Left cardiac atrium (tissue), 4 donors: ENCODE measurements at places on chromosomes 13 and 19. TPM values are rescaled to one million over a fixed set of nuclear protein-coding genes. Genes with fewer than 3 reads are reported as not detected.
A peak's percentile ranks its signal among the peaks of the same experiment; 100 is the strongest.

GRCh38 chr19:3968556-3969434 is 2.1 kb downstream of the DAPK3 start:
- DNase-seq, result peak; percentile 92

TFDP1 gene
- 48.3 TPM for total RNA-seq

- DNase-seq, result no peak
These were observed 4.8 kb downstream of the TSKS start for GRCh38 chr19:49758292-49758691.

PRR19 gene
- total RNA-seq, result 0.12 TPM

RGL3 gene
- 11.3 TPM for total RNA-seq

GRCh38 chr13:40366119-40366518 is 300.3 kb downstream of the FOXO1 start:
- no peak for DNase-seq
